ENCODE measurements at places on chromosomes 11 and 22.

- no peak for DNase-seq
Observed at GRCh38 chr11:34288492-34288891, 69.3 kb downstream of the ABTB2 start.

- no peak for DNase-seq
Observed at GRCh38 chr11:6648501-6648900, 7.1 kb downstream of the DCHS1 start.

GRCh38 chr11:90344546-90344945 lies 121.7 kb upstream of the CHORDC1 start:
- DNase-seq, result no peak

DNA sequence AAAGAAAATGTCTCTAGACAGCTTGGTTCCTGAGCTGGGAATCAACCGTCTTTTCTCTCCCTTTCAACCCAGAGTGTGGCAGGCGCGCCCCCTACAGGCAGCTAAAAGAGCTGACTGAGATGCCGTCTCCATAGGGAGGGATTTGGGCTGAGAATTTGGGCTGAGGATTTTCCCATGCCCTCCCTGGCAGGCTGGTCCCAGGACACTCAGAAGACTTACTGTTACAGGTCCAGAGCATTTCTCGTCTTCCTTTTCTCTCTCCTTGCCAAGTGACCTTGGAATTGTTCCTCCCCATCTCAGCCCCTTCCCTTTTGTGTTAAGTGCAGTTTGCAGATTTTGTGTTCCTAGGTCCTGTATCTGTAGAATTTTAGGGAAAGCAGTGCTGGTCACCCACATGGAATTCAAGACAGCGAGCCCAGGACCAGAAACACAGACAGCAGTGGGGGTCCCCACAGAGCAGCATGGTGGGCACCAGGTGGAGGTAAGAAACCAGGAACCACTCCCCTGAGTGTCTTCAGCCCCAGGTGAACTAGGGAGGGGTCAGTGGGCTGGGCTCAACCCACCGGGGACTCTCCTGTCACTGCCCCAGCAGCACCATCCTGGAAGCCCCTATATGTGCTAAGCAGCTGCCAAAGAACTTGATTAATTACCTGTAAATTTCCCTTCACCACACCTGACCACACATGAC lies 9.9 kb upstream of the IGLL5 start:
- peak; percentile 46 for DNase-seq

DNA sequence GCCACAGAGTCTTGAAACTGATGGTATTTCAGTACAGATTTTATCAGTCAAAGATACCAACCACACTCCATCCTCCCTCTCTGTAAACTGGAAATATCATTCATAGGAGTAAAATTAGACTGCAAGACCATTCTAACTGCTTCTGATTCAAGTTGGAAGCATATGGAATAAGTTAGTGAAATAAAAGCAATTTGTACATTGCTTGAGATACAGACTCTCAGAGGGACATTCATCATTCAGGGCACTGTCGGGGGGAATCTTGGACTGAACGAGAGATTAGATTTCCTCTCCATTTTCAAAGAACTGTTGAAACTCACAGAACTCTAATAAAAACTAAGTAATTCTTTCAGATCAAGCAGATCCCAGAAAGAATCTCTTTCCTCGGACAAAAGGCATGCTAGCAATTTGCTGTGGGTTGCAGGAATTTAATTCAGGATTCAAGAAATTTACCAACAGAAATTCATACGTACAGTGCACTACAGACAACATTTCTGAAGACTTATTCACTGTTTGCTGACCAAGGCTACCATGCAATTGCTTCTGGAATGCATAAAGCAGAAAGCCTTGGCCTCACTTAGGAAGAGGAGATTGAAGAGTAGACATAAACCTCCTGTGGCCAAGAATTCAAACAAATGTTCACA lies 34.1 kb downstream of the PAMR1 start:
- no peak for DNase-seq

DNA sequence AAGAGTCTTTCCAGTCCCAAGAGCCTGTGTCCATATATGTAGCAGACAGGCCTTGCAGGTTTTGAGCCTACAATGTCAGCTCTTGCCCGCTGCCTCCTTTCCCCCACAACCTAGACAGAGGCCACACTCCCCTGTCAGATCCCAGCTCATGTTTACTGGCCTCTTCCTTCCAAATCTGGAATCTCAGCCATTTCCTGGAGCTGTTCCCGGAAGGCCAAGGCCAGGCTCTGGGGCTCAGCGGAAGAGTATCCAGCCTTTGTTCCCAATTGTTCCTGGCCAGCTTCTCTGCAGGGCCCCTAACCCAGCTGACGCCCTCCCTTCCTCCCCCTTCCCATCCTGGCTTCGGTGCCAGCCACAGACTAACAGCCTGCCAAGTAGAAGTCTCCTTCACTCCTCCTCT lies 1.0 kb upstream of the ROBO4 start:
- DNase-seq, result peak; percentile 44

GRCh38 chr22:41302021-41302767 lies 869 bp downstream of the ZC3H7B start:
- no peak for DNase-seq

GRCh38 chr11:24521601-24522000 lies 24.7 kb downstream of the LUZP2 start:
- no peak for DNase-seq

GRCh38 chr22:20028855-20029549 lies 8.1 kb downstream of the TANGO2 start:
- DNase-seq, result no peak

DNA sequence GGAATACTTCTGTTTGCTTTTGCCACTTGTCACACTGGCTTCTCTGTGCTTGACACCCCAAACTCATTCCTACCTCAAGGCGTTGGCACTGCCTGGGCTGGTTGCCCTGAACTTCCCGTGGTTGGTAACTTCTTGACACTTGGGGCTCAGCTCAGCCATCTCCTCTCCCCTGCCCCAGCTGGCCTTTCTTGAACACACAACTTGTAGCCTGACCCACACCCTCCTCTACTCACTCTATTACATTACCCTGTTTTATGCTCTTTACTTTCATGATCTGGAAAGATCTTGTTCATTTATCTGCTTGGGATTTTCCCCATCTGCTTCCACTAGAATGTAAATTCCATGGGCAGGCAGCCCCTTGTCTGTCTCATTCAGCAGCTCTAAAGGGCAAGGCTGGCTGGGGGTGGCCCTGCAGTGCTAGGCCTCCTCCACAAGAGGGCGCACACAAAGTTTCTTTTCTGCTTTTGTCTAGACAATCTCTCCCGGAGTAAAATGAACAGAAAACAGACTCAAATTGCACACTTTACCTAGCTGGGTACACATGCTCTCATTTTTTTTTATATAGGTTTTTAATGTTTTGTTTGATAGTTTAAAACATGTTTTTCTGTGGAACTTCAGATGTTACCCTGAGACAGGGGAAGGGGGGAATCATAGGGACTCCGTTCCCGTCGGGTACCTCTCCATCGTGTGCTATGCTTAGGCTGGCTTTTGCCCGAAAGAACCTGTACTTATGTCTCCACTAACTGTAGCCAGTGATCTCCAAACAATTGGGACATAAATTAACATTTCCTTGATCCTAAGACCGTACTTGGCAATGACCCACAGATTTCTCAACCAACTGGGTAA lies 16.4 kb upstream of the MRGPRX2 start:
- DNase-seq, result peak; percentile 32

GRCh38 chr22:42635531-42635930 lies 4.9 kb downstream of the ATP5MGL start:
- no peak for DNase-seq

DNA sequence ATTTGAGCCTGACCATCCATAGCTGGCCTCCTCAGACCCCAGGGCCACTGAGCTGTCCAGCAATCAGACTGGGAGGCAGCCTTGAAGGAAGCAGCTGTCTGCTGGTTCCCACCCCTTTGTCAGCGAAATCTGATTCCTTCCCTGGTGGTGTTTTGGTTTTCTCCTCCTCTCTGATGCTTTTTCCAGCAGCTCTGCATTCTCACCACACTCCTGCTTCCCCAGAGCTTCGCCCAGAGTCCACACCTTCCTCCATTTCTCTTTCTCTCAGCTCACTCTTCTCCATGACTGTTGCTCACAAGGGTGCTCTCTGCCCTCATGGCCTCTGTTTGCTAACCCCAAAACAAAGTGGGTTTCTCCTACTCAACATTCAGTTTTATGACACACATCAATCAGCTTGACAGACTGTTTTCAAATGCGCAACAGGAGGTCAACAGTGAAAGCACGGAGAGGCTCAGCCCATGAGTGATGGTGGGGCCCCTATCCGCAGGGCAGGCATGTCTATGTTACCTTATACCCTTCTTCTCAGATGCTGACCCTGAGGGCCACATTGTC lies 130.6 kb upstream of the MTNR1B start:
- DNase-seq, result no peak

GRCh38 chr11:19947537-19948114 lies 212.6 kb downstream of the DBX1 start:
- DNase-seq, result no peak

DNA sequence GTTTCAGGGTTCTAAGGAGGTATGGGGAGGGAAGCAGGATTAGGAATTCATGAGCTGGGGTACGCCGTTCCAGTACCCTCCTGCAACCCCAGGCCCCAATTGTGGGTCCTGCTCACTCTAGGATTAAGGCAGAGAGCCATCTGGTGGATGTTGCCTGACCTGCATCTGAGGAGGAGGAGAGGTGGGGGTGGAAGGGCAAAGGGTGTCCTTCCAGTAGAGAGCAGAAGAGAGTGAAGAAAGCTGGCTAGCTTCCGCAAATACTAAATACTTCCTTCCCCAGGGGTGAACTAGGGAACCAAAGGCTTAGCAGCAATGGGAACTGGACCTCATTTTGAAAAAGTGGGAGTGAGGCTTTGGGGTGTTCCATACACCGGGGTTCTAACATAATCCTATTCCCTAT lies 10.6 kb downstream of the LRRC51 start:
- DNase-seq, result peak; percentile 68

DNA sequence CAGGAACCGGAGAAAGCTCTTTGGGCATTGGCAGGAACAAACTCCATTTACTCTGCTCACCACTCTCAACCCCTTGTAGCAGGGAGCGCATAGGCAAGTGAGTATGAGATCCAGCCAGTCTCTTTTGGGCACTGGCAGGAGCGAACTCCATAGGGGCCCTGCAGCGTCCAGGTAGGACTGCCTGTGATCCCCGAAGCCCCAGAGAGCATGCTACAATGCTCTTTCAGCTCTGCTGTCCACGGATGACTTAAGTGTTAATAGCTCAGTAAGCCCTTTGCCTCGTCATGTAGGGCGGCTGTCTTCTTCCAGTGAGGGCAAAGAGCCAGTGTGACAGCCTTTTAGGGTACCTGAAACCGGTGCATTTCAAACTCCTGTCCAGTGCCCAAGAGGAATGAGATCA lies 1525.6 kb upstream of the RAG2 start:
- no peak for DNase-seq

- DNase-seq, result peak; percentile 18
Observed at GRCh38 chr11:120128392-120129119, 9.4 kb downstream of the TRIM29 start.

GRCh38 chr11:67630943-67631331 lies 1.2 kb upstream of the NUDT8 start:
- no peak for DNase-seq

GRCh38 chr11:39247570-39248137 lies 2211.8 kb downstream of the LRRC4C start:
- no peak for DNase-seq

Data from HepG2 (cell line).